ENCODE measurements at places on chromosomes 7 and 10.

- DNase-seq: no peak
Observed at GRCh38 chr7:47683485-47683898, 101.6 kb upstream of the TNS3 start.

DNA sequence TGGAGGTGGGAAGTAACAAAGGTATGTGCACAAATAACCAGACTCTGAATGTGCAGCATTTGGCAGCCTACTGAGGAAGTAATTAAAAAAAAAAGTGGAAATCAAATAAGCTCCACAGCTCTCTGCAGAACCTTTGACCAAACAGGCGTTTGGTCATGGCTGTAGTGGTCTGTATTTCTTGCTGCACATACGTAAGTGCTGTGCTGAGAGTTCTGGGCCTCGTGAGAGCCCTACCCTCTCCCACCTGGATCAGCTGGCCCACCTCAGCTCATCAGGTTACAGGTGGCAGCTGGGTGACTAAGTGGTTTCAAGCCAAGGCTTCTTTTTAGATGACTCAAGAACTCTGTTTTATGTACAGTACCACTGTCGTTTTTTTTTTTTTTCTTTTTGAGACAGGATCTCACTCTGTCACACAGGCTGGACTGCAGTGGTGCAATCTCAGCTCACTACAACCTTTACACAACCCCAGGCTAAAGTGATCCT is 178.2 kb upstream of the KLF6 start:
- DNase-seq: no peak

GRCh38 chr10:131946321-131946751 is 35.4 kb downstream of the BNIP3 start:
- no peak for DNase-seq

- DNase-seq: no peak
Observed at GRCh38 chr10:86553213-86553612, 31.6 kb upstream of the WAPL start.

GRCh38 chr7:24750441-24751055 is 6.7 kb downstream of the GSDME start:
- DNase-seq: no peak

- DNase-seq: no peak
Observed at GRCh38 chr7:120402801-120403200, 129.8 kb downstream of the KCND2 start.

GRCh38 chr10:78763651-78764395 is 304.9 kb upstream of the ZMIZ1 start:
- DNase-seq: no peak

DNA sequence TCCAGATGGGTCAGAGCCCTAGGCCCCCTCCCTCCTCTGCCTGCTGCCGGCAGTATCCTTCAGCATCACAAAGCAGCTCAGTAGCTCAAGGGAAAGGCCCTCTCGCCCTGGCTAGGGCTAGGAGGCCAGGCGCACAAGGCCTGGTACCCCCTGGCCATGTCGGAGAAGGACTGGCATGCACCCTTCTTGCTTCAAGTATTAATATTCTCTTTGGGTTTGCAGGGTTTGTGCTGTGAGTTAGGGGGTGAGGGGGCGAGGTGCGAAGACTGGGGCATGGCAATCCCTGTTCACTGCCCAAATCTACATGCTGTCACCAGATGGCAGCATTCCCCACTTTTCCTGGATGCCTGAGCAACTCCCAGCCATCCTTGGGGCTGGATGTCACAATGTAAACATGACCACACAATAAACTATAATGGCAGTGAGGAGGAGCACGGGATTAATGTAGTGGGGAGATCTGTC is 105.2 kb downstream of the NEURL1 start:
- DNase-seq: peak; percentile 76

- DNase-seq: no peak
Observed at GRCh38 chr7:49563693-49564378, 209.6 kb upstream of the VWC2 start.

- no peak for DNase-seq
Observed at GRCh38 chr7:93310346-93310745, 78.2 kb downstream of the VPS50 start.

DNA sequence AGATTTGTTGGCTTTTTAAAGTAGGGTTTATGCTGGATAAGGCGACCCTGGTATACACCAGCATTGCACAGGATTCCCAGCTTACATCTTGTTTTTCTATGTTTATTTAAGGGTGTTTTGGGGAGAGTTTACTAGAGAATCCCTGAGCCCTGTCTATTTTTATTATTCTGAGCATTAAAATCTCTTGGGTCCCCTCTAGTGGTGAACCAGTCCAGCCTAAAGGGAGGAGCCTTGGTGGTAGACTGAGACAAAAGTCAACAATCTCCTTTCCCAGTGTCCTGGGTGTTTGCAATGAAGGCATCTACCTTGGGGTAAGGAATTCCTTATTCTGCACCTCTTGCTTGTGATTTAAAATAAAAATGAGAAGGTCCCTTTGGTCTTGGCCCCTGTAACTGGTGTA is 38.2 kb downstream of the ANTXRL start:
- DNase-seq: no peak

DNA sequence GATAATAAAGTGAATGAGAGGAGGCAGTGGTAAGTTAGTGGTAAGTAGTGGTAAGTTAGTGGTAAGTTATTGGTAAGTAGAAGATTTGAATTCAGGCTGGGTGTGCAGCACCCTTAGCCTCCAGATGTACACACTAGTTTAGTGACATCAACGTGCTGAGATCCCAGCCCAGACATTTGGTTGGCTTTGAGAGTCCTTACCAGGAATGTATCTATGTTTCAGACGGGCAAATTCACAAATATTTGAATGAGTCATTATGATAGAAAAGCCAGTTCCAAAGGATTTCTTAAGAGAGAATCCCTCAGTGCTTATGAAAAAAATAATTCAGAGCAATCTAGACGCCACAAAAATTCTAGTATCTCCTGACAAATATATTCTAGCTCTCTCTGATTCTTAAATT is 70.0 kb downstream of the ARL4A start:
- DNase-seq: no peak

DNA sequence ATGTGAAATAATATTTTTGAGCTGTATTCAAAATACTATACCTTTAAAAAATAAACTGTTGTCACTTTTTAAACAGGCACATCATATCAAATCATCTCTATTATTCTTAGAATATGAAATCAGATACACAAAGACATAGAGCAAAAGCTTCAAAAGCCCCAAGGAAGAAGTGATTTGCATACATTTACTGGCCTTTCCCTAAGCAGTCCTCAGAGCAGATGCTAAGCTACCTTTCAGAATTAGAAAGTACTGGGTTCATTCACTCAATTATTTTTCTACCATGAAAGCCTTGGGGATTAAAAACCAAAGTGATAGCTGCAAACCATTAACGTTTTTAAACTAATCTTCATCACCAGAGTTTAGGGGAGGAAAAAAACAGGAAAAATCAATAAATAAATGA is 55.8 kb upstream of the RNF148 start:
- DNase-seq: no peak

DNA sequence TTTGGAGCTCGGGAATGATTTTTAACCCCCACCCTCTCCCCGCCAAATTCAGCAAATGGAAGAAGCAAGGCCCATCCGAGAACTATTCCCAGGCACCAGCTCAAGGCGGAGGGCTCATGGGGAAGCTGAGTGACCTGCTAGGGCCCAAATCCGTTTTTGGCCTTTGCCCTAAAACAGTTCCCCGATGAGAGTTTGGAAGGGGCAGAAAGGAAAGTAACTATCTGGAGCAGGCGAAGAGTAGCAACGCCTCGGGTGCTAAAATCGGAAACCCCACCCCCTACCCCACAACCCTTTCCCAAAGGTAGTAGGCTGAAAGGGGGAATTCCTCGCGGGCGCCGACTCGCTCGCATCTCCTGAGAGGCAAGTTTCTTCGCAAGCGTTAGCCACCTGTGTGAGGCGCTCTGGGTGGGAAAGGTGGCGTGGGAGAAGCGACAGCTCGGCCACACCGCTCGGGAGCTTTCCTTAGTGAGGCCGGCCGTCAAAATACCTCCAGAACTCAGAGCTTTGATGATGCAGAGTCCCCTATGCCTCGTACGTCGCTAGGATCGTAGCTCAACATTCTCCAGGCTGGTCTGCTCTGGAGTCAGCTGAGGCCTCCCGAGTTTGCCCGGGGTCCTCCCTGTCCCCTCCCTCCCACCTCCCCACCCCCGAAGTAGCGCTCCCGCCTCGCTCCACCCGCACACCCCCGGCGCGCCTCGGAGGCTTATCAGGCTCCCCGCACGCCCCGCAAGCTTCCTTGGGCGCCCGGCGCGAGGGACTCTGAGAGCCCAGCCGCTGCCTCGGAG is 642 bp upstream of the PRKG1 start:
- DNase-seq: no peak

DNA sequence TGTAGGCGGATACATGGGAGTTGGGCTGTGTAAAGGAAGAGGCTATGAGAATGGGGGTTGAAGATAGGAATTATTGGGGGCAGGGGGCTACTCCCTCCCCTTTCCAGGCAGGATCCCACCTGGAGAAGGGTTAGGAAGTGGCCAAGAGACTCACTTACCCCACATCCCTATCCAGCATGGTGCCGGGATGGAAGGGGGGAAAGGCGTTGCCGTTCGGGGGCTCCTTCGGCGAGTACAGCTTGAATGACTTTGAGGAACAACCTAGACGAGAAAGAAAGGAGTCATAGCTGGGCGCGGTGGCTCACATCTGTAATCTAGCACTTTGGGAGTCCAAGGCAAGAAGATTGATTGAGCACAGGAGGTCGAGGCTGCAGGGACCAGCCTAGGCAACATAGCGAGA is 8.9 kb downstream of the LDB1 start:
- no peak for DNase-seq

DNA sequence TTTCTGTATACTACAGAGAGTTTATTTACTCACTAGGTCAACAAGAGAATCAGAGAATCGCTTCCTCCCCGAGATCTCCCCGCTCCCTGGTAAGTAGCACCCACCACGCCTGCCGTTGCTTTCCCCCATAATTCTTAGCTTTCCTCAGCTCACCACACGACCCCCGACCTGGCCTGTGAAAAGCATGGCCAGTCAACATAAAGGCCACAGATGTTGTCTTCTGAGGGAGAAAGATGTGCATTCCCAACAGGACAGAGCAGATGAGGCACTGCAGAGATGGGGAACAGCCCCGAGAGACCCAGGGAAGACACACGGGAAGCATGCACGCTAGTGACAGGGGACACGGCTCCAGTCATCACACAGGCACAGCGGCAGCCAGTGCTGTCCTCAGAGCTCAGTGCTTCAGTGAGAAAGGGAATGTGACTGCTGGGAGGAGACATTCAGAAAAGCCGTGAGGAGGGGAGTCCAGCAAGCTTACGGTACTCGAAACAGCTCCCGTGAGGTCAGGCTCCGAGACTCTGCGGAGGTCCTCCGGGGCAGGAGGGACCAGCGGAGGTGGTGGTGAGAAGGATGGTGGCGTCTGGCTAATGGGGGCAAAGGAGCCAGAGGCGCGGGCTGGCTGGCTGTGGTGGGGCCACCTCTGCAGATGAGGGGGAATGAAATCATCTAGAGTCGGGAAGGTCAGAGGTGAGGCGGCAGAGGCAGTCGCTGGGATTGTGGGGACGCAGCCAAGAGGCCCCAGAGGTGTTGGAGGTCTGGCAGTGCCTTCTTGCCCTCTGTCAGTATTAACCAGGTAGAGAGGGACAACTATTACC is 123.4 kb upstream of the PDLIM1 start:
- no peak for DNase-seq

DNA sequence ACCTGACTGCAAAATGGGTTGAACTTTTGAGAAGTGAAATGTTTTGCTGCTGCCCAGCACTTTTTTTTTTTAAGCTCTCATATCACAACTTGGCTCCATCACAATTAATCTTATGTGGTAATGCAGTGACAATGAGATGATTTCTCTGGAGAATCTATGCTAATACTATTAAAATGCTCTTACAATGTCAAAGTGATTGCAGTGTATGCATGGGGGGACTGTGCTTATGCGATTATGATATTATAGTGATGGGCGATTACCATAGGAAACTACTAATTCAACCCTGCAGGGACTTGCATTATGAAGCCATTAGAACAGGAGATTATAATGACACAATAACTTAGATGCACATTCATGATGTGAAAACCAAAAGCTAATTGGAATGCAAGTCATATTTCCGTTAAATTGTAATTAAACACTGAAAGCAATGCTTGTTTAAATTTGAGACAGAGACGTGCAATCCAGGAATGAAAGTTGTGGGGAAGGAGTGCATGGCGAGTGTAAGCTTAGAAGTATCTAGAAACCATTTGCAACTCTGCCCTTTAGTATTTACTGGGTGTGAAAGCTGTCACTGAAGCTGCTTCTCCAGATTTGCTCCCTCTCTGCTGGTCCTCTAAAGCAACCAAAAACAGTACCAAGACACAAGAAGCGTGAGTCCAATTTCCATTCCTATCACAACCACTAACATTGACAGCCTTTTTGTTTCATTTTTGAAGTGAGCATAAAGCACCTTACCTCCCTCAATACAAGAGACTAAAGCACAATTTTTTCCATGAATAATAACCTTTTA is 21.6 kb downstream of the PTER start:
- DNase-seq: no peak

DNA sequence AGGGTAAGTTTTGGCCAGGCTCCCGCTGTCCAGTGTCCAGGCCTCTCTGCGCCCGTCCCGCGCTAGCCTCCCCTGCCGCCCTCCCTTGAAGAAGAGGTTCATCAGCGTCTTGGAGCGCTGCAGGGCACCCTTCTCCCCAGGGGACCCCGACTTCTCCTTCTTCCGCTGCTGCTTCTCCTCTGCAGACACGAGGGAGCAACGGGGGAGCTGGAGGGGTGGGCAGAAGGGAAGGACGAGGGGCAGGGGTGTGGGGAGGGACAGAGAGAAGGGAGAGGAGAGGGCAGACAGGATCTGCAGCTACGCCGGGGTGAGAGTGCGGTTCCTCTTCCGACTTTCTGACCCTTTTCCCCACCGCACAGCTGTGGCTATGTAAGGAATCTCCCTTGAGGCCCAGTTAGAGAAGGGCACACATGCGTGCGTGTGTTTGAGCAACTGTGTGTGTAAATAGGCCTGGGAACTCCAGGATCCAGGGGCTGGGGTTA is 12.8 kb downstream of the PDZD7 start:
- no peak for DNase-seq

DNA sequence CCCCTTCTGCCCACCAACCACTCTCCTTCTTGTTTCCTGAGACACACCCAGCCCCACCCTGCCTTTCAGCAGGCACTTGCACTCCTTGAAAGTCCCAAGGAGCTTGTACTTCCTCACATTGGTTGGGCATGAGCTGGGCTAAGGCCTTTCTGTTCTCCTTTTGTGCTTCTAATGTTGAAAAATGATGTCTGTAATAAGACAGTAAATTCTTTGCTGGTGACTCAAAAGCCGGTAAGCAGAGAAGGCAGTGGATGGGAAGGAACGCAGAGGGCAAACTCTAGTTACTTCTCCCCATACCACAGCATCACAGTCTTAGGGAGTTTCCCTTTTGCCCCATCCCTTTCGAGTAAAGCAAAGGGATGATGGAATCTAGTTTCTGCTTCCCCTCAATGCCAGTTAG is 185.6 kb downstream of the PLXNA4 start:
- DNase-seq: no peak

GRCh38 chr10:118112543-118113125 is 65.9 kb upstream of the RAB11FIP2 start:
- no peak for DNase-seq

GRCh38 chr7:117970801-117971200 is 97.6 kb upstream of the CTTNBP2 start:
- no peak for DNase-seq

- peak; percentile 52 for DNase-seq
Observed at GRCh38 chr7:43583424-43584194, 701 bp downstream of the STK17A start.

- DNase-seq: no peak
Observed at GRCh38 chr7:84362828-84363227, 168.2 kb upstream of the SEMA3A start.
